ENCODE measurements at places on chromosomes 3 and 15.

DNA sequence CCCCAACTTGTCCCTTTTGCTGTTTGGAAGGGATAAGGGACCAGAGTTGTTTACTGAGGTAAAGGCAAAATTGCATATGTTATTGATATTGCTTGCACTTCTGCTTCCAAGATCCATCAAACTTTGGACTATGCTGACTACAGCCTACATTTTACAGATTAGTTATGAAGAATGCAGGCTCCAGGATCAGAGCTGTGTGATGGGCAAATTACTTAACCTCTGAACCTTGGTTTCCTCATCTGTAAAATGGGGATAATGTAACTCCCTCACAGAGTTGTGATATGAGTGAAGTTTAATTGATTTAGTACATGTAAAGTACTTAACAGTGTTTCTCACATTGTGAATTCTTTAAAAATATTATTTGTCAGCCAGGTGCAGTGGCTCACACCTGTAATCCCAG lies 15.9 kb downstream of the FAIM start:
- no peak for DNase-seq

GRCh38 chr3:117589454-117589853 lies 879.9 kb downstream of the TUSC7 start:
- no peak for DNase-seq

GRCh38 chr3:72938471-72939265 lies 50.8 kb downstream of the GXYLT2 start:
- DNase-seq: peak; percentile 64

- DNase-seq: no peak
These were observed 274.5 kb upstream of the PEX5L start for GRCh38 chr3:180311242-180311641.

DNA sequence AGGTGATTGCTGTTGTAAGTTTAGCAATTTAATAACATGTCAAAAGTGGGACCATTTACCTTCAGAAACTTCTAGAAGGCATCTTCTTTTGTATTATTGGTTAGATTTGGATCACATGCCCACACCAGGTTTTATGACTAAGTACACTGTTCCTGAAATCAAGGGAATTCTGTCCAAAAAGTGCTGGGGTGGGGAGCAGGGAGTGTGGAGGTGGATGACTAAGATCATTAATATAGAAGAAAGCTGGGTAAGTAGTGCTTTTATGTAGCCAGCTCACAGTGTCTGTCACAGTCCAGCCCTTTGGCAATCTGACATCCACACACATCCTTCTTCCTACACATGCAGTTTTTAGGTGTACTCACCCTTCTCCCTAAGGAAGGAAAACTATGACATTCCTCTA lies 120.0 kb downstream of the TMCO5A start:
- DNase-seq: no peak

Measured in HTR-8/SVneo (cell line).